ENCODE measurements at places on chromosomes 6 and 20.
A peak's percentile ranks its signal among the peaks of the same experiment; 100 is the strongest.

- peak; percentile 23 for DNase-seq
These were observed 2.8 kb downstream of the PROCR start for GRCh38 chr20:35174458-35175216.

GRCh38 chr6:118325220-118325860 lies 222.8 kb upstream of the PLN start:
- no peak for DNase-seq

- peak; percentile 36 for DNase-seq
These were observed 22.3 kb upstream of the SAYSD1 start for GRCh38 chr6:39137245-39137644.

GRCh38 chr6:157599191-157599590 lies 218.2 kb downstream of the ZDHHC14 start:
- no peak for DNase-seq

Measured in fibroblast of skin of right biceps (primary cell).